ENCODE measurements at places on chromosomes 3 and 15.

DNA sequence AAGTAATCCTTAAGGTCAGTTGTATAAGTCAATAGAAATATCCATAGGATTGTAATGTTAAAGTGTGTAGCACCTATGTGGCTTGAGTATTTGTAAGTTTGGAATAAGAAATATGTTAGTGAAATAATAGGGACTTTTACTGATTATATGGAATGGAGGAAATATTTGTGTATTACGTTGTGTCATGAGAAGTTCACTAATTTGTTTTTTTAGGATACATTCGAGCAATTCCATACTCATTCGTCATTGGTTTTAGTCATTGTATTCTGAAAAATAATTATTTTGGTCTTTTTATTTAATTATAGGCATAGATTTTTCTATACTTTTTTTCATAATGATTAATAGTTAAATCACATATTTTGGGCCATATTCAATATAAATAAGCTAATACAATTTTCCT lies 21.0 kb downstream of the MBNL1 start:
- no peak for DNase-seq

- no peak for DNase-seq
These were observed 4.4 kb upstream of the PLAAT1 start for GRCh38 chr3:193236599-193236998.

GRCh38 chr15:92149029-92149428 lies 244.7 kb upstream of the ST8SIA2 start:
- no peak for DNase-seq

- peak; percentile 15 for DNase-seq
These were observed 8.0 kb upstream of the FAM107A start for GRCh38 chr3:58585005-58585786.
